ENCODE measurements at places on chromosomes 4 and X.

GRCh38 chr4:158940271-158940670, 162.6 kb upstream of the RAPGEF2 start:
- no peak for DNase-seq

DNA sequence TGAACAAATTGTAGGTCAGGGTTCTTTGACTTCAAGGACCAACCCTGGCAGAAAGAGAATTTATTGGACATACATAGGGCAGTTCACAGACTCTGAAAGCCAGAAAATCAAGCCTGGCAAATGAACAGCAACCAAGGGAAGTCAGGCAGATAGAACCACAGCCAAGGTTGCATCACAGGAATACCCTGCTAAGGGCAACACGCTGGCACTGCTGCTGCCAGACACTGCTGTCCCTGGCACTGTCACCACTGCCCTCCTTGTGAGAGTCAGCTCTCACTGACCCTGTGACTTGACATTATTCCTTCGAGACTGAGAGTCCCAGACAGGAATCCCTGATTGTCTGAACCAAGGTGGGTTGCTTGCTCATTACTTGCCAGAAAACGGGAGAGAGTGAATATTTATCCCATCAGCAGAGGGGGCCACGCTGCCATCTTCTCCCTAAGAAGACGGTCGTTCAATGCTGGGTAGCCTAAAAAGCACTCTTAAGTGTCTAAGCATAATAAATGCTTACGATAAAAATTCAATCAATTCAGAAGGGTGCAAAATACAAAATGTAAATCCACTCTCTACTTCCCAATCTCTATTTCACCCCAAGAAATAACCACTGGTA, 23.2 kb upstream of the PTTG2 start:
- DNase-seq = no peak

GRCh38 chrX:36434522-36434921, 515.0 kb downstream of the CFAP47 start:
- DNase-seq = no peak

- no peak for DNase-seq
These were observed 3.9 kb upstream of the RRAGB start for GRCh38 chrX:55713631-55714030.

DNA sequence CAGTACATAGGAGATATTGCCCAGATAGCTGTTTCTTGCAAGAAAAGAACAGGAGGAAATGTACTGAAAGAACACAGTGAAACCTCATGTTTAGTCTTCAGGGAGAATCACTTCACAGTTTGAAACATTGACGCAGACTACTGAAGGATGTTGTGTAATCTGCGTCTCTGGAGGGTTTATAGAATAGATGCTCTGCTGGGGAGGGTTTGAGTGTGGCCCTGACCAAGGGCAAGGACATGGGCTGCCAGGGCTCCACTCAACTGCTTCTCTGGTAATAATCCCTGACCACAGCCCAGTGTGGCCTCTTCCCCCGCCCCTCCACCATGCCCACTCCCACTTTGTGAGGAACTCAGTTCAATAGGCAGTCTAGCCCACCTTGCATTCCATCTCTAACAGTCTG, 15.8 kb upstream of the ACE2 start:
- DNase-seq = no peak
